NCI-H2081 (cell line): ENCODE measurements at places on chromosomes 3 and 15.
A peak's percentile ranks its signal among the peaks of the same experiment; 100 is the strongest.

- DNase-seq: peak; percentile 6
Observed at GRCh38 chr15:76994971-76995945, at the start of gene PSTPIP1. PSTPIP1 (plus strand) TSS chr15:76995126; CDS start chr15:76995574, 448 bp downstream.

- DNase-seq: no peak
Observed at GRCh38 chr15:100249096-100249815, 92.5 kb downstream of the ADAMTS17 start.

- DNase-seq: no peak
Observed at GRCh38 chr3:126671521-126671920, 16.6 kb upstream of the TXNRD3 start.

GRCh38 chr15:27864086-27864485, 235.0 kb downstream of the OCA2 start:
- no peak for DNase-seq

DNA sequence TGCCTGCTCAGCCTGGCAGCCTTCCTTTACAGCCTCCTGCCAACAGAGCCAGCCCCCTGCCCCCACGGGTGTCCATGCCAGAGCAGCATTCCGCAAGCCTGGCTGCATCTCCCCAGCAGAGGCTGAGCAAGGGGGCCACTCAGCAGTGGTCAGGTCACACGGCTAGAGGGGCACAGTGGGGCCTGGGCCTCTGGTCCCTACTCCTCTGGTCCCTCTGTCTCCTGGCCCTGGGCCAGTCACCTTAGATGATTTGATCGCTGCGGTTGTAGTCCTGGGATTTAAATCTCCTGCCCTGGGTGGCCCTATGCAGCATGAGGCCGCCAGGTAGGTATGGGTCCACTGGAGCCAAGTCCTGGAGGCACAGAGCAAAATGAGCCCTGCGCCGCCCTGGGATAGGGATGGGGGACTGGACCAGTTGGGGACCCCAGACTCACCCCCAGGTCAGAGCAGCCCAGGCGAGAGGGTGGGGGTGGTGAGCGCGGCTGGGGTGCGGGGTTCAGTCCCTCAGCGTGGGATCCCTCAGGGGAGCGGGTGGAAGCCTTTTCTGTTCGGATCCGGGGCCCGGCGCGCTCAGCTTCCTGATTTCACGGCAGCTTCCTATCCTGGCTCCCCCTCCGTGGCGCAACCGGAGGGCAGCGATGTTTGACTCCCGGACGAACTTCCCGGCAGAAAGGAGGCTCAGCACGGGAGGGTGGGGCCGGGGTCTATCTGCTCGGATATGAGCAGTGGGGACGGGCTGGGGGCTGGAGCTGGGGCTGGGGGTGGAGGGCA, at the start of gene ZBTB47:
Gene ZBTB47, plus strand, starts transcription at position 138 of the 771 bp plus-strand sequence. CDS start 4,659 bp downstream, outside the sequence.
- no peak for DNase-seq

DNA sequence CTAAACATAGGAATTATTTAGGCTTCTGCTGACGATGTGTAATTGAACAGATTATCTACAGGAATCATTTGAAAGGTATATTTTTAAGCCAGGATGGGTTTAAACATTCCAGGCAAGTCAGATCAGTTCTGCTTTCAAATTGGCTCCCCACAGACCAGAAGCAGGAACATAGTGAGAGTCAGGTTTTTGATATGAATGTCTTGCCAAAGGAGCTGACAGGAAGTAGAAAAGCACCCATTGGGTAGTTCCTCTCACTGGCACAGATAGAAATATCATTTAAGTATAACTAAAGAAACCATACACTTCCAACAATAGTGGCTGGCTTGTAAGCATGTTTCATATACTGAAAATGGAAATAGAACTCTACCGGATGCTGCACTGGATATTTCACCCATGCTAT, 95.2 kb downstream of the CLDN1 start:
- no peak for DNase-seq

DNA sequence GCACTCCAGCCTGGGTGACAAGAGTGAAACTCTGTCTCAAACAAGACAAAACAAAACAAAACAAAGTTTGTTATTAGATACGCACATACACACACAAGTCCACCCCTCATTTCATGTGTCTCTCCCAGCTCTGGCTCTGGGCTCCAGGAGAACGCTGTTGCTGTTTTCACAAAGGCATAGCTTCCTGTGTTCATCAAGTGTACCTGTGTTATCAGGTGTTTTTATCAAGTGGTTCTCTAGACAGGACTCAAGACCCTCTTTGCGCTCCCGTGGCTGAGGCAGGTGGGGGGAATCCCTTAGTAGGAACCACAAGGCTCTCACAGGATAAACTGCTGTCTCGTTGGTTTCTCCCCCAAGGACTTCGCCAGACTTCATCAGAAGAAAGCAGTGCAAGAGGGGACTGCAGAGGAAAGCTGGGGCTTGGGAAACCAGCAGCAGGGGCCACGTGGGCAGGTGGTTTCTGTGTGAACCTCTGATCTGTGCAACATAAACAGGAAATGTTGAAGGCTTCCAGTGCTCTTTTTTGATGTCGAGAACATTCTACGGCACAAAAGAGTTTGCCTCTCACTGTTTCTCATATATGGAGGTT, 6.9 kb upstream of the PPP1R2 start:
- DNase-seq: no peak

- DNase-seq: no peak
Observed at GRCh38 chr15:72591361-72591760, 63.1 kb upstream of the GOLGA6B start.

GRCh38 chr15:92901072-92901761, 1.1 kb downstream of the CHD2 start:
- no peak for DNase-seq

DNA sequence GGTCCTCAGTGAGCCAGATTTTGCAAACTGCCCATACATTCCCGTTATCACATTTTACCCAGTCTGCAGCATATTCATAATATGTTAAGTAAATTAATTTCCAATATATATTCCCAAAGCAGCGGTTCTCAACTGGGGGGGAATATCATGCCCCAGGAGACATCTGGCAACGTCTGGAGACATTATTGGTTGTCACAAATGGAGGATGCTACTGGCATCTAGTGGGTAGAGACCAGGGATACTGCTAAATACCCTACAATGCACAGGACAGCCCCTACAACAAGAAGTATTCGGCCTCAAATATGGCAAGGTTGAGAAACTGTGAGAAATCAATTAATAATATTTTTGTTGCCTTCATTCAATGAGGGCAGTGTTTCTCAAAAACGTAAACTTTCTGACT, 280.3 kb downstream of the MAGI1 start:
- no peak for DNase-seq
